Esophagus squamous epithelium (tissue), 5 donors: ENCODE measurements at places on chromosomes 4 and X.

DNA sequence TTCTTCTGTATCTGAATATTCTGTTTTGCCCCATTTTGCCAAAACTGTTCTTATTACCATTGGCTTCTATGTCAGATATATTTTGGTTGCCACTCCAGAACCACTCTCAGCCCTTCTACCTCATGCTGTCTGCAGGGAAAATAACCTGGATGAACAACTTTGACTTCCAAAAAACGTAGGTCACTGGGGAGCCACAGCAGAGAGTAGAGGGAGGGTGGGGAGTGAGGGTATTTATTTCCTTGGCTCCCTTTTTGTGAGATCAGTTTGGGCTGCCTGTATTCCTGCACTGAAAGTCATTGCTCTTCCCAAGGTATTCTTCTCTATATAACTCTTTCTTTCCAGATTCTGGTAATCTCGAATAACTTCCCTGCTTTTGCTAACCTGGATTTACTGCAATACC is 6.3 kb downstream of the BMPR1B start:
- H3K27me3 ChIP-seq: no peaks in the 10 kb centered on the region
- no peak overlapping the region for H3K27ac ChIP-seq
- no peaks in the 10 kb centered on the region for H3K36me3 ChIP-seq
- H3K4me3 ChIP-seq: no peak overlapping the region

GRCh38 chrX:130746709-130747342 is 156.2 kb downstream of the ENOX2 start:
- no peaks in the 10 kb centered on the region for H3K27me3 ChIP-seq
- H3K27ac ChIP-seq: no peak overlapping the region
- DNase-seq: no peak

DNA sequence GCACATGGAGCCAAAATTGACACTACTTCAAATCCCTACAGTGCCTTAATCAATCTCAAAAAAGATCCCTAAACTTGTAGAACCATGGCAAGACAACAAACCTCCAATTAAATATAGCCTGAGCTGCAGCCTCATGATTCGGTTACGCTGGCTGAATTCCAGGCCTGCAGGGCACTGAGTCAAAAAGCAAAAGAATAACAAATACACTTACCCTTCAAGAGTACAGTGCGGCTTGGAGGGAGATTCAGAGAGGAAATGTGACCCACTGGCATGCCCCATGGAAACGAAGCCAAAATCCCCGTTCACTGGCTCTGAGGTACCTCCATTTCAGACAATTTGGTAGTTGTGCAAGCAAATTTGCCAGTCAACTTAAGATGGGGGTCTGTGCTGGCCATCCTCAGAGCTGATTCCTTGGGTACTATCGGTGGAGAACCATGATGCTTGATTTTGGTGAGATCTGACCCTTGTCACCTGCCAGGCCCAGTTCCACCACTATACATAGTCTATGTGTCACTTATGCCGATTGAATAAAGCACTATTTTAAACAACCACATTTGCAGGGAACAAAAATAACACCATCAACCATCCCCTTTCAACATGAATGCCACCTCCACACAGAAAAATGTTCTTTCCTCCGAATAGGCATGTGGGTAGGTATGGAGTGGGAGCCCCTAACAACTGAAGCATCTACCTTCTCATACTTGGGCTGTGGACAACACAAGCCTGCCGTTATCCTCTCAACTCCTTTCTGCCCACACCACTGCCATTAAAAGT is 2.1 kb downstream of the C4orf54 start:
- H3K4me3 ChIP-seq: no peak overlapping the region
- H3K4me1 ChIP-seq: no peaks in the 10 kb centered on the region
- no peaks in the 10 kb centered on the region for H3K27me3 ChIP-seq
- peak overlapping the region; percentile 12 for H3K27ac ChIP-seq

GRCh38 chr4:75513526-75514130 is 575 bp downstream of the RCHY1 start:
- no peaks in the 10 kb centered on the region for H3K36me3 ChIP-seq
- H3K27ac ChIP-seq: peak overlapping the region; percentile 84
- no peaks in the 10 kb centered on the region for H3K27me3 ChIP-seq
- no peak for DNase-seq

DNA sequence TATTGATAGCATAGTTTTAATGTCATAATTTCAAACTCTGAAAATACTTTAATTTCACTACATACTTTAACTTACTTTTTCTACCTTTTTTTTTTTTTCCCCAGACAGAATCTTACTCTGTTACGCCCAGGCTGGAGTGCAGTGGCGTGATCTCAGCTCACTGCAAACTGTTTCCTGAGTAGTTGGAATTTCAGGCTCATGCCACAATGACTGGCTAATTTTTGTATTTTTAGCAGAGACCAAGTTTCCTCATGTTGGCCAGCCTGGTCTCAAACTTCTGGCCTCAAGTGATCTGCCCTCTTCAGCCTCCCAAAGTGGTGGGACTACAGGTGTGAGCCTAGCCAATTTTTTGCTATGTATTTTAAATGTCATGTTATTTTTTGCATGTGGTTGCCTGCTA is 741.6 kb downstream of the TRAM1L1 start:
- no peak for DNase-seq
- H3K4me1 ChIP-seq: no peaks in the 10 kb centered on the region
- H3K4me3 ChIP-seq: no peak overlapping the region
- no peaks in the 10 kb centered on the region for H3K36me3 ChIP-seq

- no peak overlapping the region for H3K4me3 ChIP-seq
- no peak overlapping the region for H3K27ac ChIP-seq
- H3K27me3 ChIP-seq: no peaks in the 10 kb centered on the region
- H3K36me3 ChIP-seq: no peaks in the 10 kb centered on the region
- H3K4me1 ChIP-seq: no peaks in the 10 kb centered on the region
These were observed 822.3 kb upstream of the TENM3 start for GRCh38 chr4:181420950-181421349.

- DNase-seq: no peak
- peaks cover 50% of the 10 kb centered on the region for H3K4me1 ChIP-seq
- H3K4me3 ChIP-seq: peak overlapping the region; percentile 69
- H3K27ac ChIP-seq: peak overlapping the region; percentile 100
These were observed 1.4 kb downstream of the ZFX start for GRCh38 chrX:24150898-24151297.

DNA sequence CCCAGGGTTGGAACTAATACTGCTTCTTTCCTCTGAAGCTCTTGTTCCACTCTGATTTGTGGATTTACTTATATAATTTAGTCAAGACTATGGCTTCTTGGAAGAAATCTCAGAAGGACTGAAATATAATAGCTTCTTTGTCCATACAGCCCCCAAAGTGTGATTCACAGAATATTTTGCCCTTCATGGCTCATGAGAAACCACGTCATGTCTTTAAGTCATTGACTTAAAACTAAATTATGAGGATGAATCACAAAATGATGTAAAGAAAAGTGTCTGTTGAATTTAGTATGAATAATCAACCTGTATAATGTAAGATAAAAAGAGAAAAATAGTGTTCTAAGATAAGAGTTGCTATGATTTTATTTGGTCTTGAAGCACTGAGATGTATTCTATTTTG is 43.3 kb upstream of the AGA start:
- H3K27ac ChIP-seq: no peak overlapping the region
- no peak for DNase-seq
- H3K36me3 ChIP-seq: no peaks in the 10 kb centered on the region
- H3K4me1 ChIP-seq: no peaks in the 10 kb centered on the region
- no peak overlapping the region for H3K4me3 ChIP-seq

- H3K4me3 ChIP-seq: no peak overlapping the region
- no peaks in the 10 kb centered on the region for H3K4me1 ChIP-seq
- no peak for DNase-seq
- no peaks in the 10 kb centered on the region for H3K27me3 ChIP-seq
- H3K27ac ChIP-seq: no peak overlapping the region
- no peaks in the 10 kb centered on the region for H3K36me3 ChIP-seq
These were observed 12.4 kb downstream of the SHROOM3 start for GRCh38 chr4:76447393-76447851.

DNA sequence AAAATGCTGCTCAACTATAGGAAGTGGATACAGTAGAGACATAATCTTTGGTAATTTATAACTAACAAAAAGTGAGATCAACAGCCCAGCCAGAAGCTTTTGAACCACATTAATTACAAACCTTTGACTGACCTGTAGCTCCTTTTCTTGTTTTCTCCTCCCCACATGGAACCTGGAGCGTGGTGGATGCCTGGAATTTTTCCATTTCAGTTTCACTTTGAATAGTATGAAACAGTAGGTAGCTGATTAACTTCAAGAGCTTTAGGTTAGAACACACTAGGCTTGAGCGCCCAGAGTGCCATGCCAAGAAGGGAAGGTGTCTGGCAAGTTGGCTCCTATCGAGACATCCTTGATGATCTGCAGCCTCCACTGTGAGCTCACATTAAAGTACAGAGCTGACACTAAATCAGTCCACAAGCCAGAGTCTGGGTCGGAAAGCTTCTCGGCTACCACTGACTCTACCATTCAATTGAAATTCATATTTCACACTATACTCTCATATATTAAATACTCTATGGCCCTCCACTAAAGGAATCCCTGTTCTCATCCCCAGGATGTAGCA is 143.4 kb downstream of the GLRA2 start:
- no peaks in the 10 kb centered on the region for H3K4me1 ChIP-seq
- DNase-seq: no peak
- H3K36me3 ChIP-seq: no peaks in the 10 kb centered on the region
- H3K4me3 ChIP-seq: no peak overlapping the region
- H3K27ac ChIP-seq: no peak overlapping the region

DNA sequence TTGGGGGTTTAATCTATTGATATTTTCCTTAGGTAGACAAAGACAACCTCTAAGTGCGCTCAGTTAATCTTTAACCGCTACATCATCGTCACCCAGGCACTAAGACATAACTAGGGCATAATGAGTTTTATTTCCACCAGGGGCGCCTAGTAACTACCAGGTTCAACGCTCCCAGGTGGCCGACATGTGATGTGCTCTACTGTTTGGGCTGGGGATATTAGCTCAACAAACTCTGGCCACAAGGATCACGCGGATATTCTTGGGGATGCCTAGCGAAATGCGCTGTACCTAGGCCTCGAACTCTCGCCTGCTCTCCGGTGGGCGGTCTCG is 915 bp upstream of the RAB33B start:
- no peaks in the 10 kb centered on the region for H3K36me3 ChIP-seq
- peak overlapping the region; percentile 99 for H3K27ac ChIP-seq
- peak overlapping the region; percentile 88 for H3K4me3 ChIP-seq
- peaks cover 58% of the 10 kb centered on the region for H3K4me1 ChIP-seq

GRCh38 chrX:9355739-9356138 is 109.1 kb upstream of the TBL1X start:
- DNase-seq: no peak
- H3K27me3 ChIP-seq: no peaks in the 10 kb centered on the region
- no peak overlapping the region for H3K4me3 ChIP-seq
- H3K36me3 ChIP-seq: no peaks in the 10 kb centered on the region
- H3K4me1 ChIP-seq: peaks cover 3% of the 10 kb centered on the region
- H3K27ac ChIP-seq: no peak overlapping the region

- H3K4me1 ChIP-seq: no peaks in the 10 kb centered on the region
- no peak overlapping the region for H3K27ac ChIP-seq
- no peak for DNase-seq
- H3K27me3 ChIP-seq: no peaks in the 10 kb centered on the region
These were observed 30.0 kb upstream of the TMEM47 start for GRCh38 chrX:34687095-34687494.

DNA sequence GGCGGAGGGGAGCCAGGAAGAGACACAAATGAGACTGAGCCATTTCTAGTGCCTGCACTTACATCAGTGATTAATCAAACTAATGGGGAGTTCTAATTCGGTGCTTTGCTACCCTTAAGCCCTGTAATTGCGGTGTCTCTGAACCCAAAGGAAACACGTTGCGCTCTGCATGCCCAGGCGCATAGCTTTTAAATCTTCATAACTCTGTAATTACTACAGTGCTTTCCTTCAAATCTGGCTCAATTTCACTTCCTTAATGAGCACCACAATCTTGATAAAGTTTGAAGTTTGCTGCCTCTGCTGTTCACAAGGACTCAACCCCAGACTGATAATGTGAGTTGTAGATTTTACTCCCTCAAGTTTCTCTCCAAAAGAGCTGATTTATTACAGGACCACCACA is 5.7 kb upstream of the NHS start:
- no peak overlapping the region for H3K4me3 ChIP-seq
- no peak for DNase-seq
- H3K36me3 ChIP-seq: no peaks in the 10 kb centered on the region

GRCh38 chr4:151238477-151238876 is 38.5 kb upstream of the PRSS48 start:
- H3K4me3 ChIP-seq: no peak overlapping the region
- peaks cover 6% of the 10 kb centered on the region for H3K36me3 ChIP-seq
- no peak overlapping the region for H3K27ac ChIP-seq
- no peaks in the 10 kb centered on the region for H3K4me1 ChIP-seq
- DNase-seq: no peak

DNA sequence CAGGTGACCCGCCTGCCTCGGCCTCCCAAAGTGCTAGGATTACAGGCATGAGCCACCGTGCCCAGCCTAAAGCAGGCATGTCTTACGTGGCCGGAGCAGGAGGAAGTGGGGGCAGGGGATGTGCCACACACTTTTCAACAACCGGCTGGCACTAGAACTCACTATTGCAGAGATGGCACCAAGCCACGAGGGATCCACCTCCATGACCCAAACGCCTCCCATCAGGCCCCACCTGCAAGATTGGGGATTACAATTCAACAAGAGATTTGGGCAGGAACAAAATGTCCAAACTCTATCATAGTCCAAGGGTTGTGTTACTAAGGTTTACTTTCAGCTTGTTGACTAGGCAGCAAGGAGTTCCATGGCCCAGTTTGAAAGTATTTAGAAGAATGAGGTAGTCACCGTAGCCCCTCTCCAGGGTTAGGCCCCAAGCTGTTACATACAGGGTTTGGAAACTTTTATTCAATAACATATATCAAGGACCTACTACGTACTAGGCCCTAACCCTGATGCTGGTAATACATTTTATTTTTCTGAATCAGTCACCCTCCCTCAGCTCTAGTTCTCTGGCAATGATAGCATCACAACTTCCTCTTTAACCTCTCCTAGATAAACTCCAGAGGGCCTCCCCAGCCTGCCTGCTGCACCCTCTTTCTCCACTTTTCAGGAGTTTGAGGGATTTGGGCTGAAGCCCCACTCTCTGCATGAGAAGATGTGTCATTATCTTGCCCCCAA is 18.0 kb upstream of the TBC1D14 start:
- H3K27ac ChIP-seq: peak overlapping the region; percentile 32
- H3K27me3 ChIP-seq: no peaks in the 10 kb centered on the region
- H3K4me3 ChIP-seq: peak overlapping the region; percentile 8
- peaks cover 28% of the 10 kb centered on the region for H3K4me1 ChIP-seq

GRCh38 chr4:149790172-149790907 is 25.3 kb downstream of the IQCM start:
- no peak overlapping the region for H3K27ac ChIP-seq
- H3K4me1 ChIP-seq: no peaks in the 10 kb centered on the region
- DNase-seq: no peak
- no peaks in the 10 kb centered on the region for H3K27me3 ChIP-seq
- no peaks in the 10 kb centered on the region for H3K36me3 ChIP-seq
- no peak overlapping the region for H3K4me3 ChIP-seq

DNA sequence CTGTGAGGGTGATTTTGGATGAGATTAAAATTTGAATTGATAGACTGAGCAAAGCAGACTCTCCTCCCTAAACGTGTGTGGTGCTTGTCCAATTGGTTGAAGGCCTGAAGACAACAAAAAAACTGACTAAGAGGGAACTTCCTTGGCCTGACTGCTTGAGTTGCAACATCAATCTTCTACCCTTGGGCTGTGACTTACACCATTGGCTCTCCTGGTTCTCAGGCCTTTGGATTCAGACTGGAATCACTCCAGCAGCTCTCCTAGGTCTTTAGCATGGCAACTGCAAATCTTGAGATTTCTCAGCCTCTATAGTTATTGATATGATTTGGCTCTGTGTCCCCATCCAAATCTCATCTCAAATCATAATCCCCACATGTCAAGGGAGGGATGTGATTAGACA is 49.7 kb upstream of the IGFBP7 start:
- peaks cover 7% of the 10 kb centered on the region for H3K4me1 ChIP-seq
- no peak overlapping the region for H3K4me3 ChIP-seq
- no peaks in the 10 kb centered on the region for H3K36me3 ChIP-seq
